ENCODE measurements at places on chromosomes 1 and 21.

GRCh38 chr21:46355161-46356004 lies 31.4 kb downstream of the PCNT start:
- no peak for DNase-seq

GRCh38 chr1:68331117-68331865 lies 99.0 kb upstream of the WLS start:
- peak; percentile 92 for DNase-seq

DNA sequence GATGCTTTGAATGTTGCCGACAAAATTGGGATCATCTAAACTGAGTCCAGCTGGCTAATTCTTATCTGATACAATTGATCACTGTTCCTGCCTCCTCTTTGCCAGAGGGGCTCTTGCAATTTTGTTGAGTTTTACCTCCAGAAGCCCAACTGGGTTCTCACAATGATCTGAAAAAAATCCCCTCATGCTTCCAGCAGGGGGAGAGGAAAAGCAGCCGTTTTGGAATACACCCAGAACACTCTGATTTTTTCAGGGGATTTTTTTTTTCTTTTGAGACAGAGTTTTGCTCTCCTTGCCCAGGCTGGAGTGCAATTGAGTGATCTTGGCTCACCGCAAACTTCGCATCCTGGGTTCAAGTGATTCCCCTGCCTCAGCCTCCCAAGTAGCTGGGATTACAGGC lies 13.9 kb upstream of the RERE start:
- DNase-seq: peak; percentile 36

DNA sequence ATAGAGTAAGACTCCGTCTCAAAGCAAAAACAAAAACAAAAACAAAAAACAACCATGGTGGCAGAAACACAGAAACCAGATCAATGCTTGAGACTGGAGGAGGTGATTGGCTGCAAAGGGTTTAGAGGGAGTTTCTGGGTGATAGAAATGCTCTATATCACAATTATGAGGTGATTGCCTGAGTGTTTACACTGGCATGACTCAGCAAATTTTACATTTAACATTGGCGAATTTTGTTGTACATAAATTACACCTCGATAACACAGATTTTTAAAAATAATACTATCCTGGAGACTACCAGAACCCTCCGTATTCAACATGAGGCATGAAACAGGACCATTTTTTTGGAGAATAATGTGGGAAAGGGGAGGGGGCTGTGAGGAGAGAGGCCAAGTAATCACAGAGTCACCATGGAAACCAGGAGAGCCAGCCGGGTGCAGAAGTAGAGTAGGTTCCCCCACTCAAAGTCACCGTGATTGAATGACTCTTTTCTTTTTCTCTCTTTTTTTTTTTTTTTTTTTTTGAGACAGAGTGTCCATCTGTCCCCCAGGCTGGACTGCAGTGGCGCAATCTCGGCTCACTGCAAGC lies 24.3 kb downstream of the HEYL start:
- DNase-seq: no peak

DNA sequence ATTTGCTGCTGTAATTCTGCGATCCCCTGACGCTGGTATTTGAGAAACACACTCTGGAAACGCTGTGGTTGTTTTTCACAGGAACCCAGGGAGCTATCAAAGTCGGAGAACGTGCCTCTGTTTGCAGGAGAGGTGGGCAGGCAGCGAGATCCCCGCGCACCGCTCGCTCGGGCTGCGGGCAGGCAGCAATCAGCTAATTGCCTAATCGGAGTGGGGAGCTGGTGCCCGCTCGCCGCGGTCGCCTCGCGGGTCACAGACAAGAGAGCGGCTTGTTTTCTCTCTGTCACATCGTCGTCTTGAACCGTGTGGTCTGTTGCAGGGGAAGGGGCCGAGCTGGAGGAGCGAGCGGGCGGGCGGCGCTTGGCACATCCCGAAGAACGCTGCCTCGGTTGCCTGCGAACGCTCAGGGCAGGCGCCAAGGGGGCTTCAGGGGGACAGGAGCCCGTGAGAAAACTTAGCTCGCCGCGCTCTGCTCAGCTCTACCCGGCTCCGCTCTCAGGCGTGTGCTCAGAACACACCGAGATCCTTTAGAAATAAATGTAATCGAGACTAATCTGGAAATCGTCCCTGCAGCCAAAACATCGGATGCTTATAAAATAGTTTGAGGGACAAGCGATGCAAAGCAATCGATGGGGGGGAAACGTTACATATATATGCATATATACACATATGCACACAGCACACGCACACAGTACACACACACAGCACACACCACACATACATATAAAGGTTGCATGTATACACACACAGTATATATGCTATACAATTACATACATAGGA lies 93.6 kb upstream of the SMYD2 start:
- DNase-seq: no peak

- DNase-seq: no peak
These were observed 522.5 kb downstream of the SMYD3 start for GRCh38 chr1:245984390-245985155.

- no peak for DNase-seq
These were observed 10.2 kb downstream of the DHCR24 start for GRCh38 chr1:54876814-54877213.

Data from fibroblast of the aortic adventitia (primary cell).